WERI-Rb-1 (cell line): ENCODE measurements at places on chromosomes 3 and 15.

DNA sequence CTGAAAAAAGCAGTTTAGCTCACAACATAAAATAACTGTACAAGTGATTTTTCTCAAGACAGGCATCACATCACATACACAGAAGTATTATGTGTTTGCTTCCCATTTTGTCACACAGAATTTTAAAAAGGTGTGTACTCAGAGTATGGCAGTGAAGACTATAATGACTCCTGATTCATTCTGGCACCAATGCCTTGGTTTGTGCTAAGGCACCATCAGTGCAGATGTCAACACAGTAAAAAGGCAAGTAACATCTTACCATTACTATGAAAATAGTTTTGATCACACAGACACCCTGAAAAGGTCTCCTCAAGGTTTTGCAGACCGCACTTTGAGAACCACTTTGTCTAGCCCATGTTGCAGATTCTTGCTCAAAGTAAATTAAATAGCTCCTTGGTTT, 191.6 kb downstream of the KLHL25 start:
- no peak for DNase-seq

DNA sequence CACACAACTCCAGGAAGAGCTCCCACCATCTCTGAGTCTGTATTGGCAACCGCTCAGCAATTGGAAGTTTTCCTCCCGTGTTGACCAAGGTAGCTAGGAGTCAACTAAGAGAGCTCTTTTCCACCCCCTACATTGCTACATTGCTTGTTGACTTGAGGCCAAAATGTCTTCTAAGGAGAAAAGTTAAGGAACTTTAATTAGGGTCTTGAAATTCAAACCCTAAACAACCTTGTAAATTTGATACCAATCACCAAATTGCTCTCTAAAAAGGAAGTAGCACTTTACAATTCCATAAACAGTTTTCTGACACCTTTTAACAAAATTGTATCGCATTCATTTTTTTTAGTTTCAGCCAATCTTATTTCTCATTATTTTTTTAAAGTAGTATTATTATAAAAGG, 35.5 kb upstream of the ST3GAL6 start:
- DNase-seq, result no peak

- no peak for DNase-seq
These were observed 109.9 kb downstream of the PDCD6IP start for GRCh38 chr3:33908250-33908851.

- no peak for DNase-seq
These were observed 29.2 kb downstream of the EPHB3 start for GRCh38 chr3:184590795-184591194.

- DNase-seq, result peak; percentile 20
These were observed 97.2 kb downstream of the TBC1D5 start for GRCh38 chr3:17645074-17645698.

DNA sequence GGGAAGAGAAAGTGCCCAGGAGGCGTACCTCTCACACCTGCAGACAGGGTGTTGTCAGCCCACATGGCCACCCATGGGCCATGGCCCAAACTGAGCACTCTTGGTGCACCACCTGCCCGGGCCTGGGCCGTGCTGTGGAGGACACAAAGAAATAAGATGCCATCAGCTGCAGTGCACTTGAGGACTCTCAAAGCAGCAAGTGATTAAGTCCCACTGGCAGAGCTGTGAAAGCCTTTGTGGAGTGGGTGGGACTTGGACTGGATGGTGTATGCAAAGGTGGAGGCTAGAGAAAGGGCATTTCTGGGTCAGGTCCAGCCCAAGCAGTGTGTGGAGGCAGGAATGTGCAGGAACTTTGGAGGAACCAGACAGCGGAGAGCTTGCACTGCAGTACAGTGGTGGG, 122.3 kb downstream of the MEGF11 start:
- DNase-seq, result peak; percentile 44

- DNase-seq, result no peak
These were observed 75.2 kb downstream of the CHRNA7 start for GRCh38 chr15:32105258-32106241.

- no peak for DNase-seq
These were observed 4.4 kb upstream of the GRIP2 start for GRCh38 chr3:14544282-14545250.

- peak; percentile 60 for DNase-seq
These were observed 263.0 kb downstream of the EBLN2 start for GRCh38 chr3:73324203-73325155.

- DNase-seq, result no peak
These were observed 72.5 kb downstream of the OPA1 start for GRCh38 chr3:193665370-193665989.

- DNase-seq, result no peak
These were observed 110.0 kb downstream of the AQP9 start for GRCh38 chr15:58247855-58248842.

DNA sequence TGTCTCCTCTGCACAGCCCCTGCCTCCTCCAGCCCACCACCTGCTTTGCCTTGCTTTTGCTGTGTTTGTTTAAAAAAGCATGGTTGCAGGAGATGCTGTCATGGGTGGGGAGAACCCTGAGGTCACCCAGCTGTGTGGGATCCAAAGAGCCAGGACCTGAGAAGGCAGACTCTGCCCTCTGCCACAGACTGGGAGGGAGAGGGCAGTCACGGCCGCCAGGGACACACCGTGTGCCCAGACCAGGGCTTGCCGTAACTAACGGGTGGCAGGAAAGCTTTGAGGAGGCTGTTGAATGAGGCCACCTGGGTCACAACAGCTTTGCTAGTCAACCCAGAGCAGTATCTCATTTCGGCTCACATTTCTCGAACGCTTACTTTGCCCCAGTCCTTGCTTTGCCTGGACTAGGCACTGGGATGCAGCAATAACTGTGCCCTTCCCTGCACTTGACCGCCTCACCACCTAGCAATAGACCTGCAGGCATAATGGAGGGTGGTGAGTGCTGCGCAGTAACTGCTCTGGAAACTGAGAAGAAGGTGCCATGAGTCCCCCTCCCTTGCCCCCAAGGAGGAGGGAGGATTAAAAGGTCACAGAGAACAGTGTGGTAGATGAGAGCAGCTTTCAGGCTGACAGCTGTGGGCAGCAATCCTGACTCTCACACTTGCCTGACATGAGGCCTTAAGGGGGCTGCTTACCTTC, 55.0 kb upstream of the CTDSPL start:
- DNase-seq, result peak; percentile 41

DNA sequence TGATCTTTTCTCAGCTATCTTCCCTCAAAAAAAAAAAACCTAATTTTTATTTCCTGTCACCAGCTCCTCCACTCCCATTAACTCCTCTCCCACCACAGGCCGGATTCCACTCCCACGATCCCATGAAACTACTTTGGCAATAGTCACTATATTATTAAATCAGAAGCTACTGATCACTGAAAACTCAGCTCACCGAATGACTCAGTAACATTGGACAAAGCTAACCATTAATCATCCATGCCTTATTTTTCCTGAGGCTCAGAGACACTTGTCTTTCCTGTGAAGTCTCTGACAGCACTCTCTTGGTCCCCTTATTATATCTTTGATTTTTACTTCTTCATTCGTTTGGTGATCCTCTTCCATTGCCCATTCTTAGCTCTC, 260.2 kb downstream of the CGGBP1 start:
- no peak for DNase-seq

DNA sequence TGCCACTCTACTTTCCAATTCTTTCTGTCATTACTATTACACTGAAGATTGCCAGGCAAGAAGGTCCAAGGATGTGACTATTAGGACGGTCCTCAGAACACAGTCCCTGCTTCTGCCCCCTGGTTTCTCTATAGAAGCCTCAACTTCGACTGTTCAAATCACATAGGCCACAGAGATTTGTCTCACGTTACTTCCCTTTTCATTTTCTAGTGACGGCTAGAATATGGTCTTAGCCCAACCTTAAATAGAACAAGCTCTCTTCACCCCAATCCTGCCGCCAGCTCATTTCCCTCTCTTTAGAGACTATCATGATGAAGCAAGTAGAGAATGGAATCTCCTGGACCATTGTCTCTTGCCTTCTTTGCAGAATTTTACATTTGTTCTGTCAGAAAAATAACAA, 84.9 kb downstream of the TIGIT start:
- DNase-seq, result no peak

- DNase-seq, result no peak
These were observed 381.1 kb upstream of the RASGRP1 start for GRCh38 chr15:38945551-38946298.

DNA sequence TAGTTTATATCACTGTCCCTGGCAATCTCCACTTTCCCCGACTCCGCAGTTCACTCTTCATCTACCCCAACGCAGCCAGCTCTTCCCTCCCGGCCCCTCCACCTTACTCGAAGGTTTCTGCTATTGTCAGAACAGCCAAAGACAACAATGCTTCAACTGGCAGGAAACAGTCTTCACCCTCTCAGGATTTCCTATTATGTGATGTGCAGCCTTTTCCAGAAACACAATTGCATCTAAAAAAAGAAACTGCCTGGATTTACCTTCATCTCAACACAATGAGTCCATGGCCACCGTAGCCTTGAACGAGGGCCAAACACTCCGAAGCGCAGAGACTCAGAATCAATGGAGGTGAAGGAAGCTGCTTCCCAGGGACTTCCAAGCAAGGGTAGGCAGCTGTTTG, 182.1 kb upstream of the TSC22D2 start:
- no peak for DNase-seq

DNA sequence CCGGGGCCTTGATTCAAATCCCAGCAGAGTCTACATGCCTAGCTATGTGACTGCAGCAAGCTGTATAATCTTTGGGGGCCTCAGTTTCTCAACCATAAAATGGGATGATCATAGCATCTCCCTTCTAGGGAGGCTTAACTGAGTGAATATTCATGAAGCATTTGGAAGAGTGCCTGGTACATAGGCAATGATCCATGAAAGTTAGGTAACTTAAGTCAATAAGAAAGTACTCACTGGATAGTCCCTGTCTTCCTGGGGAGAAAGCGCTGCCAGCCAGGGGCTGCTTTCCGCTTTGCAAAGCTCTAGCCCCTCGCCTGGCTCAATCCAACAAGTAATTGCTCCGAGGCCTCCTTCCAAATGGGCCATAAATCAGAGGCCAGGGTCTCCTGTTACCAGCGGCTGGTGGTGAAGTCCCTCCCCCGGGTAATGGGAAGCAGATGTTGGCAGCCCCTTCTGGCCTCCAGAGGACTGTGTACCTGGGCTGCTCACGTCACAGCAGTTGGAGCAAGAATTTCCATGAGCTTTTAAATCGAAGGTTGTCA, 521.9 kb upstream of the PROK2 start:
- peak; percentile 45 for DNase-seq

DNA sequence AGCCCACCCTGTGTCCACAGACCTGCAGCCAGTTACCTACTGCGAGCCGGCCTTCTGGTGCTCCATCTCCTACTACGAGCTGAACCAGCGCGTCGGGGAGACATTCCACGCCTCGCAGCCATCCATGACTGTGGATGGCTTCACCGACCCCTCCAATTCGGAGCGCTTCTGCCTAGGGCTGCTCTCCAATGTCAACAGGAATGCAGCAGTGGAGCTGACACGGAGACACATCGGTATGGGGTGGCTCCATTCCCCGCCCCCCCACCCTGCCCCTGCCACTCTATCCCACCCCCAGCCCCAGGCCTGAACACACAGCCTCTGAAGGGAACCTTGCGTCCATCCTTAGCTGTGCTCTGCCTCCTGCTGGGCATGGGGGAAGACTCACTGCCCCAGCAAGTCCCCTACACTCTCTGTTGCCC, 73.2 kb downstream of the AAGAB start:
- no peak for DNase-seq

DNA sequence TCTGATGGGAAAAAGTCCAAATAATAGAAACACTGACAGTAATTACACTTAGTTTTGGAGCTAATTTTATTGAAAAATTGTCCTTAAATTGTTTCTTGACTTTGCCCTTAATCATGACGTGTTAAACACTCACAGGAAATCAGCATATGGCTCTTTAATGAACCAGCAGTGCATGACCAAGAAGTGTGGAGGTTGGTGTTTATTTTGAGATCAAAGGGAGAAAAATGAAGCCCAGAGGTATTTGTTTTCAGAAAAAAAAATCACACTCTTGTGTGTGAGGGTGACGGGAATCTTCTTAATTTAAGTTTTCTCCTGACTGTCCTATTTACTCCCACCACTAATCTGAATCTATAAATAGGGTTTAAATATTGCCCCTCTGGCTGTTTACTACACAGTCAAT, 28.8 kb upstream of the SYNM start:
- DNase-seq, result no peak

GRCh38 chr15:62603742-62604141, 438.7 kb upstream of the C2CD4B start:
- DNase-seq, result no peak

DNA sequence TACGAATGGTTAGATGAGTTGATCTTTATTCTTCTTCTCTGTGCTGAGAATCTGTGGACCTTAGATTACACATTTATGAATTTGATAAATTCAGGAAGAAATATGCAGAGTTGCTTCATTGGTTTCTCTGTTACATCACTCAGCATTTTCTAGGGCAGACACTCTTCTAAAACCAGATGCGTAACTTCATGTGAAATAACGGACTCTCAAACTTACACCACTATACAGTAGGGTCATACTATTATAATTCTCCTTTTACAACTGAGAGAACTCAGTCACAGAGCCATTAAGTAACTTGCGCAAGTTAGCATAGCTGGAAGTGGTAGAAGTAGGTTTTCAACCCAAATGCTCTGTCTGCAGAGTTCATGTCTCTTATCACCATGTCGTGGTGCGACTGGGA, 5.7 kb downstream of the TMEM207 start:
- DNase-seq, result no peak

DNA sequence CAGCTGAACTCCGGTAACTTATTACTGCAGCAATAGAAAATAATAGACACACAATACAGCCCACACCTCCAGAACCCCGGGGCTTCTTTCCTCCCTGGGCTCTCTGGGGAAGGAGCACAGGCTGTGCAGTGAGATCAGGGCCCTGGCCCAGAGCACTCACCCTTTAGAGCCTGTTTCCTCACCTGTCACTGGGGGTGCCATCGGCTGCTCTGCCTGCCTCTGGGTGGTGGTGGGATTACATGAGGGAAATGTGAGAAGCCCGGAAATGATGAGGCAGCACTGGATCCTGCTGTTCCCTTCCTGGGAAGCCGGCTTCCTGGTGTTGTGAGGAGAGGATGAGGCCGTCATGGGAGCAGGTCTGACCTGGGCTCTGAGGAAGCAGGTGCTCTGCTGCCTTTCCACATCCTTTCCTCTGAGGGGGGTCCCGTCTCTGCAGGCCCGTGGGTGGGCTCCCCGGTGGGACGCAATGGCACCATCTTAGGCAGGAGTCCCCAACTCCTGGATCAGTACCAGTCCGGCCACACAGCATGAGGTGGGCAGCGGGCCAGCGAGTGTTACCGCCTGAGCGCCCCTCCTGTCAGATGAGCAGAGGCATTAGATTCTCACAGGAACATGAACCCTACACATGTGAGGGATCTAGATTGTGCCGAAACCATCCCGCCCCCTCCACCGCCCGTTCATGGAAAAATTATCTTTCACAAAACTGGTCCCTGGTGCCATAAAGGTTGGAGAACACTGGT, 220.9 kb upstream of the CTDSPL start:
- DNase-seq, result no peak
